CD4-positive, alpha-beta T cell treated with Interleukin-15 for 4 hours (primary cell): ENCODE measurements at places on chromosomes 4 and X.

DNA sequence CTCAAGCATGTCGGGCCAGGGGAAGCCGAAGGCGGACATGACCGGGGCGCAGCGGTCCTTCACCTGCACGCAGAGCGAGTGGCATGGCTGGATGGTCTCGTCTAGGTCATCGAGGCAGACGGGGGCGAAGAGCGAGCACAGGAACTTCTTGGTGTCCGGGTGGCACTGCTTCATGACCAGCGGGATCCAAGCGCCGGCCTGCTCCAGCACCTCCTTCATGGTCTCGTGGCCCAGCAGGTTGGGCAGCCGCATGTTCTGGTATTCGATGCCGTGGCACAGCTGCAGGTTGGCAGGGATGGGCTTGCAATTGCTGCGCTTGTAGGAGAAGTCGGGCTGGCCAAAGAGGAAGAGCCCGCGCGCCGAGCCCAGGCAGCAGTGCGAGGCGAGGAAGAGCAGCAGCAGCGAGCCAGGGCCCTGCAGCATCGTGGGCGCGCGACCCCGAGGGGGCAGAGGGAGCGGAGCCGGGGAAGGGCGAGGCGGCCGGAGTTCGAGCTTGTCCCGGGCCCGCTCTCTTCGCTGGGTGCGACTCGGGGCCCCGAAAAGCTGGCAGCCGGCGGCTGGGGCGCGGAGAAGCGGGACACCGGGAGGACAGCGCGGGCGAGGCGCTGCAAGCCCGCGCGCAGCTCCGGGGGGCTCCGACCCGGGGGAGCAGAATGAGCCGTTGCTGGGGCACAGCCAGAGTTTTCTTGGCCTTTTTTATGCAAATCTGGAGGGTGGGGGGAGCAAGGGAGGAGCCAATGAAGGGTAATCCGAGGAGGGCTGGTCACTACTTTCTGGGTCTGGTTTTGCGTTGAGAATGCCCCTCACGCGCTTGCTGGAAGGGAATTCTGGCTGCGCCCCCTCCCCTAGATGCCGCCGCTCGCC is at the start of gene SFRP2:
Gene SFRP2 (minus strand): TSS at position 671 of the 864 bp plus-strand sequence. CDS start 248 bp downstream, at position 423.
- no peak for DNase-seq

DNA sequence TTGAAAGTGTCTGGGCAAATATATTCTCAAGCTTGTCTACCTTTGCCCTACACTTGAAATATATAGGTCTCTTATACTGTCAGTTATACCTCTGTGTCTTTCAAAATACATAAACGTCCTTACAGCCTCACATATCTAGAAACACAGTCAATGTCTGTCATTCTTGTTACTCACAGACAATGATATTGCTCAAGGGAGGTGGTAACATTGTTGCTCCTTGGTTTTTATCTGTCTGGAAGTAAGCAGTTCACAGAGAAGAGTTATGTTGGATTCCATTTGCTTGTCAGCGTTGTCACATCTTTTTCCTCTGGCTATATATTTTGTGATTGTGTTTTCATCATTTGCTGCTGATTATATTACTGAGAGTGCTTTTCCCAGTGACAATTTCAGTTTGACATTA is 1528.9 kb downstream of the PCDH7 start:
- DNase-seq, result no peak

- no peak for DNase-seq
Observed at GRCh38 chrX:141638550-141638949, 49.0 kb downstream of the SPANXA2 start.

DNA sequence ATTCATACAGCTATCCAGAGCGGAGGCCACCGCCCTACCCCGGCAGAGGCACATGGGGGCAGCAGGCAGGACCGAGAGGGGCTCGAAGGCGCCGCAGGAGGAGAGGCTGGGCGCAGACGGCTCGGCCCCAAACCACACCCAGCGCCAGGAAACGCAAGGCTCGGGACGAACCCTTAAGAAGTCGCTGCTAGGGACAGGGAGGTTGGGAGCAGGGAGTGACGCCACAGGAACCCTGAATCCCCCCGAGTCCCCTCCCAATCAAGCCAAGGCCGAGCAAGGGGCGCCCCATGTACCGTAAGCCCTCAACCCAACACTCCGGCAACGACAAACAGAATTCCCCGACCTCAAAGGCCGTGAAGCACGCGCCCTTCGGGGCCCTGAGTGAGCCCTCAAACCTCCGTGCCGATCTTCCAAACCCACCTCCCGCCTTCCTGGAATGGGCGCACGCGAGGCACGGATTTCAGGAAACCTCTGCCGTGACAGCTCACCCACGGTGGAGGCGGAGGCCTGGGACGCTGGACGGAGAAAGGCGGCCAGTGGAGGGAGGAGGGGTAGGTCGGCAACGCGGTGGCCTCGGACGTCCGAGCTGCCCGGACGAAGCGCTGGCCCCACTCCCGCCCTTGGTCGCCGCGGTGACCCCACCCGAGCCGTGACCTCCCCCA is 1.8 kb downstream of the ZFYVE28 start:
- DNase-seq, result no peak

- DNase-seq, result no peak
Observed at GRCh38 chr4:185532293-185532692, 3.0 kb downstream of the PDLIM3 start.
